Endothelial cell (in vitro differentiated cells): ENCODE measurements at places on chromosomes 6 and 20. TPM values are rescaled to one million over a fixed set of nuclear protein-coding genes. Genes with fewer than 3 reads are reported as not detected.

RAB32 gene
- total RNA-seq: 37.0 TPM

DNA sequence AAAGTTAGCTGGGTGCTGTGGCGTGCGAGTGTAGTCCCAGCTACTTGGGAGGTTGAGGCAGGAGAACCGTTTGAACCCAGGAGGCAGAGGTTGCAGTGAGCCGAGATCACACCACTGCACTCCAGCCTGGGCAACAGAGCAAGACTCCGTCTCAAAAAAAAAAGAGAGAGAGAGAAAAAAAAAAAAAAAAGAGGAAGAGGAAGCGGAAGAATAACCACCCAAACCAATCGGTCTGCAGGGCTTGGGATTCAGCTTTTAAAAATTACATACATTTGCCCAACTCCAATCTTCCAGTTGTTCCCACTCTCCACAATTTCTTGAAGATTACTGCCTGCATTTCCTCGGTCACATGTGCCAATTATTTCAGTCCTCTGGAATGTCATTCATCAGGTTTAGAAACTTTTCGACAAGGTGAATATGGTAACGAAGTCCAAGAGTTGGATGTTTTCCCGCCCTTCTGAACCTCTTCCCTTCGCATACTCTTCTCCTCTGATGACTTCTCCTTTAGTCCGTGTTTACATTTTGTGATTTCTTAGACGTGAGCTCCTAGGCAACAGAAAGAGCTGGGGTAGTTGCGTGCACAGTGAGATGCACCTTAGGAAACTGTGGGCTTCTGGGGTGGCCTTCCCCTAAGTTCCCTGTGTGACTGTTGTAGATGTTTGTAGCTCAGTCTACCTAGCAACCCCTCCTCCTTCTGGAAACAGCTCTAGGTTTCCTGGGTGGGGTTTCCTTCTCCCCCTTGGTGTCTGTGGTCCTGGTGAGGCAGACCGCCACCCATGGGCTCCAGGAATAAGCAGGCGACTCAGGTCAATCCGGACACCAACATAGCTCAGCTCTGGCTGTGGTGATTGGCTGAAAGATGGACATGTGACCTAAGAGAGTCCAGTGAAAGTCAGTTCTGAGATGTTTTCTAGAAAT, 63.0 kb upstream of the NCOA3 start:
- no peak for DNase-seq

GRCh38 chr20:62685781-62686555, 22.7 kb upstream of the NTSR1 start:
- no peak for DNase-seq

DNA sequence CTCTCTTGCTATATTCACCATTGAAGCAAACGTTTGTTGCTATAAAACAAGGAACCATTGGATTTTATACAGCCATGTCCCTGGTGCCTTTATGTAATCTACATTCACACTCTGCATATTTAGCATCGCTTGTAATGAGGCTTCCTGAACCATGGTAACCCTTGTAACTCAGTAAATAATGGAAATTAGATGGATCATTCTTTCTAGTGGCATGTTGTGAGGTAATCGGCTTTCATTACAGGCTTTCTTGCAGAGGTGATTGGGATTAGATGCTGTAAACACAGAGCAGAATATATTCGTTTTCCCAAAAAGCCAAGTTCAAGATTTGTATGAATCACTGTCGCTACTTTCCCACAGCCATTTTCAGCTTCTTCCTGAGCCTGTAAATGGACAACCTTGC, 36.1 kb downstream of the SMPDL3A start:
- no peak for DNase-seq

GRCh38 chr6:37614491-37614890, 83.2 kb downstream of the MDGA1 start:
- no peak for DNase-seq
